ENCODE measurements at places on chromosomes 16 and 17.

DNA sequence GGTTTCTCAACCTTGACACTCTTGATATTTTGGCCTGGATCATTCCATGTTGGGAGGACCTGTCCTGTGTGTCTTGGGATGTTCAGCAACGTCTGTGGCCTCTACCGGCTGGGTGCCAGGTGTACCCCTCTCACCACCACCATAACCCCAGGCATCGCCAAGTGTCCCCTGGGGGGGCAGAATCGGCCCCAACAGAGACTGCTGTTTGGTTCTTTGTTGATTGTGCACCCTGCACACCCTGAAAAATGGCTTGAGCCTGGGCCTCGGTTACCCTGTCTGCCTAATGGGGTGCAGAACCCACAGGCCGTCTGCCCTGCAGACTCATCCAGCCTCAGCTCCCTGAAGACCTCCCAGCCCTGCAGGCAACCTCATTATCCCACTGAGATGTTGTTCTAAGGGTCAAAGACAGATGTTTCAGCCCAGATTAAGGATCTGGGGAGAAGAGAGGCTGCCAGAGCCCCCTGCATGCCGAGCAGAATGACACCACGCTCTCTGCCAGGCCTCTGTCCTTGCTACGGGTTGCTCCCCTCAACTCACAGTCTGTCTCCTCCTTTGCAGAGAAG is 9.2 kb downstream of the CACNG1 start:
- DNase-seq: no peak

DNA sequence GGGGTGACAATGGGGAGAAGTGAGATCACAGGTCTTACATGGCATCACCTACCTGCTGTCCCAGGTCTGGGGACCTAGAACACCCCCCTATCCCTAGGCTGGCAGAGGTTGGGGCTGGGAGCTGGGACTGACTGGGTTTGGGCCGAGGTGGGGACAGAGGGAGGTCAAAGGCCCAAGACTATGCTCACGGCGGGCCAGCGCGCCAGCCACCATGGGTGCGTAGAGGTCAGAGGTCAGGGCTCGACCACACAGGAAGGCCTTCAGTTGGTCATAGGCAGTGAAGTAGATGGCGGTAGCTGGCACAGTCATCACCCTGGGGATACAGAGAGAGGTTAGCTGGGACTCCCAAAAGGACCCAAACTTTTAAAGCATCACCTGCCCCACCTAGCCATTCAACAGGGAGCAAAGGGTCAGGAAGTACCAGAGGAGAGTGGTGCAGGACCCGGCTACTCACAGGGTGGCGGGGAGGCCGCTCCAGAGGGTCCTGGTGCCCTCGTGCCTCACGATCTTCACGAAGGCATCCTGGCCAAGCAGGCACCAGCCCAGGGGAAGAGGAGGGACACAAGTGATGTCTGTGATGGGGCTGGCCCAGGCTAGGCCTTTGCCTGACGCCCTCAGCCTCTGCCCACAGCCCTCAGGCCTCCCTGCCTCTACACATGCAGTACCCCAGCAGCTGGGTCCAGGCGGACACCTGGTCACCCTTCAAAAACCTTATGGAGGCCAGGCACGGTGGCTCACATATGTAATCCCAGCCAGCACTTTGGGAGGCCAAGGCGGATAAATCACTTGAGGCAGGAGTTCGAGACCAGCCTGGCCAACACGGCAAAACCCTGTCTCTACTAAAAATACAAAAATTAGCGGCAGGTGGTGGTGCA is 3.1 kb downstream of the SLC25A39 start:
- no peak for DNase-seq

GRCh38 chr16:23434380-23434779 is 18.6 kb downstream of the COG7 start:
- no peak for DNase-seq

DNA sequence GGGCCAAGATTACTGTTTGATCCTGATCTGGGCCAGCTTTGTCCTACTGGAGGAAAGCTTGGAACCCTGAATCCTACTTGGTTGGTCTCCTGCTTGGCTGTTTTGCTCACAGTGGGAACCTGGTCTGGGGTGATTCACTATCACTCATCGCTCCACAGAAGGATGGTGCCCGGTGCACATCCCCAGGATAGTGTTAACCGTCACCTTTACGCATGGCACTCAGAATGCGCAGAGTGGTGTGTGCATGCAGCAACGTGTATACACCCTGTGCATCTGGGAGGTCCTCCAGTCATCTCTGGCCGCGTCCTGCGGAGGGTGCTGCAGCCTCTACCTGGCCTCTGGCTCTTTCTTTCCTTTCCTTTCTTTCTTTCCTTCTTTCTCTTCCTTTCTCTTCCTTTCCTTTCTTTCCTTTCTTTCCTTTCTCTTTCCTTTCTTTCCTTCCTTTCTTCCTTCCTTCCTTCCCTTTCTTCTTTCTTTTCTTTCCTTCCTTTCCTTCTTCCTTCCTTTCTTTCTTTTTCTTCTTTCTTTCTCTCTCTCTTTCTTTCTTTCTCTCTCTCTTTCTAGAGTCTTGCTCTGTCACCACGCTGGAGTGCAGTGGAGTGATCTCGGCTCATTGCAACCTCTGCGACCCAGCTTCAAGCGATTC is 13.1 kb downstream of the SOCS3 start:
- no peak for DNase-seq

DNA sequence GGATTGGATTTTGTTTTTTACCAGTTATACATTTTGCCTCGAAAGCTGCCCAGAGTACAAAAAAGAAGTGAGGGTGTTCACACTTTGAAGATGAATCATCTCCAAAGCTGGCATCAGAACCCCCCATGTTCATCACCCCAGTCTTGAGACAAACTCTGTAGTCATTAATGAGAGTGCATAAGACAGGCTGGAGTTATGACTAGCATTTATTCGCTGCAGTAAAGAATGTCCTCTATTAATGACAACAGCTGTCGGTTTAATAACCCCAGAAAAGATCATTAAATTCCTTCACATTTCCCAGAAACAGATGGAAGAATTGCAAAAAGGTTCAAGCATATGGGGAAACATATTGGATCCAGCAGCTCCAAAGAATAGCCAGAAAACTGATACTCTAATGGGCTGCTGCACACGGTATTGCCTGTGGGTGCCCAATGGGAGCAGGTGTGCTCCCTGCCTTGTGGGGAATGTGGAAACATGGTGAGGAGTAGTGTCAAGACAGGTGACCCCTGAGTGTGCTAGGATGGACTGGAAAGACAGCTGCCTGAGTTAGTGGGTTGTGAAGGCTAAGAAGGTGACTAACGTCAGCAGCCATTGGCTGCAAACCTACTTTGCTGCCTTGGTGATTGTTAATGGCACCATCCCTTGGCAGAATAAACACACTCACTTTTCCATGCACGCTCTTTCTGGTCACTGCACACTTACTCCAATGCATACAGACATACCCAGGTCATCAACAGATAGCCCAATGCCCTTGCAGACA is 81.9 kb downstream of the AIPL1 start:
- DNase-seq: no peak

DNA sequence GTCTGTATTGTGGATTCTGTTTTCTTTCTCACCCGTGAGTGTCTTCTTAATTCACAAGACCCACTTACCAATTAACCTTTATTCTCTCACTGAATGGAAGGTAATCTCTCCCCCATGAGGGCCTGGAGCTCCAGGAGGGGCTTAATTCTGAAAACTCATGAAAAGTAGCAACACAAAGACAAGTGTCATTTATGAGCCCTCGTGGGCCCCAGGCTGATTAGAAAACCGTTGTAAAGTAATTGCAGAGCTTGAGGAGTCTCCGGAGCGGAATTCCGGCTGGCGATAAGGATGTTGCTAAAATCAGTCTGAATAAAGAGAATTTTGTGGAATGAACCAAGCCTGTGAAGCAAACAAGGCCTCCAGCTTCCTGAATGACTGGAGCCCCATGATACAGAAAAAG is 301.5 kb downstream of the HAPSTR1 start:
- DNase-seq: no peak

DNA sequence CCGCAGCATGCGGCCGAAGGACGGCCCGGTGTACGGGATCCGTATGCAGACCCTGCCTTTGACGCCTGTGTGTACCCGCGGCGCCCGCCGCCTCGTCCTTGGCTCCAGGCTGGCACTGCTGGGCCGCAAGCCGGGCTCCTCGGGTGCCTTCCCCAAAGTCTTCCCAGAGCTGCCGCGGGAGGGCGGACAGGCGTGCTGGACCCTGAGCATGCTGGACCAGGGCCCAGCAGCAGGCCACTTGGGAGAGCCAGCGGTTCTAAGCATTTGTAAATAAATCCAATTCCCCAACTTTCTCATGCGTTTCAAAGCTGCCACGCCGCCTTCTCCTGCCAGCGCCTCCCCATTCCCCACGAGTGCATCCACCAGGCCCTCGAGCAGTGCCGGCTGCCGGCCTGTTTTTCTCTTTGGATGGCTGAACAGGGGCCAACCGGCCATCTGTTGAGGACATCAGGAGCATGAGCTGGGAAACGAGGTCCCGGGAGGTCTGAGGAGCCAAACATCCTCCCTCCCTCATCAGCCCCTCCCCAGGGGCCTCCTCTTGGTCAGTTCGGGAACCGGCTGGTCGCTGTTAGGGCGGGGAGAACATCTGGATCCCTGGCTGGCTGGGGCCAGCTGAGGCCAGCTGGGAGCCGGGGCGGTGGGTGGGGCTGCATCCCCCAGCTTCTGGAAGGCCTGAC is 20.5 kb upstream of the PABPN1L start:
- no peak for DNase-seq

- no peak for DNase-seq
Measured at GRCh38 chr16:73095142-73095820, 47.4 kb upstream of the ZFHX3 start.
